Stimulated activated CD4-positive, alpha-beta T cell treated with anti-CD3 and anti-CD28 coated beads, Interleukin-1b, Interleukin-23, amount 100 ng/mL, for 48 hours (primary cell): ENCODE measurements at places on chromosomes 12 and 14.
A peak's percentile ranks its signal among the peaks of the same experiment; 100 is the strongest.

DNA sequence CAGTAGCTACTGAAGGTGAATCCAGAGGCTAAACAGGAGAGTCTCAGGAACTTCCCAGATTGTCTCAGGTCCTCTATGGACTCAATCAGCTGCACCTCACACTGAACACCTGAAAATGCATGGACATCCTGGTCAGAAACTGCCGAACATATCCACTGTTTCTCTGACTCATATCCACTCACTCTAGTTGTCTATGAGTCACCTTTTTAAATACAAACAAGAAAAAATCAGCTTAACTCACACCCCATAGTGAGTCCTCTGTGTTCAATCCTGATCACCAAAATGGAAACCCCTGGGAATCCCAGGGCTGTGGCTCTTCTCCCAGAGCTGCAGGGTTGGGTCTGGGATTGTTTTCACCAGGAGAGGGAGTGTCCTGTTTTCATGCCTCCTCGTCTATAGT, 556.7 kb downstream of the TMEM121 start:
- DNase-seq, result no peak

DNA sequence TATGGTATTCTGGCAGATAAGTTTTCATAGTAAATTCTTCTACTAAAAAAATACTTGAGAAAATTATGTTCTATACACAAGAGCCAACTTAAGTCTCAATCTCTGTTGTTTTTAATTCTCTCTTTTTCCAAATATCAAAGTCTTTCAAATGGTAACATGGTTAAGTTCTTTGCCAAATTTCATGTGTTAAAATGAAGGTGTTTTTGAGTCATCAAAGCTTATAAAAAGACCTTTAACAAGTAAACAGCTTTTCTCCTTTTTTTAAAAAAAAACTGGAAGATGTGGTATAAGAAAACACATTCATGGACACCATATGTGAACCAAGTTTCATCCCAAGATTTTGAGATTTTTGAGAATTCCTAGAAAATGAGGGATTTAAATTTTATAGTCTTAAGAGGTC, 111.3 kb downstream of the FOXG1 start:
- no peak for DNase-seq

- no peak for DNase-seq
These were observed 39.9 kb downstream of the RIN3 start for GRCh38 chr14:92553438-92553837.

GRCh38 chr12:94282675-94283074, 134.3 kb downstream of the PLXNC1 start:
- peak; percentile 13 for DNase-seq

DNA sequence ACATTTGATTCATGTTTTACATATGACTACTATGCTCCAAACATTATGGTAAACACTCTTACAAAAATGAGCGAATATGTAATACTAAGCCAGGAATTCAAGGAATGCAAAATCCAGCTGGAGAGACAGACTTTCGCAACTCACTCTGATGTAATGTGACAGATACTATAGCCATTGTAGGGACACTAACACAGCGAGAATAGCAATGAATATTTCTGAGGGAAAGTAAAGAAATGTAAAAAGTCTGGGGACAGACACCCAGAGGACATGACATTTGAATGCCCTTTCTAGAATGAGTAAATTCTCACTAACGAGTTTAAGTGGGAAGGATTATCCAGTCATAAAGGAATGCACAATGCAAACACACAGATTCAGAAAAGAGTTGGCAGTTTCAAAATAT, 121.9 kb downstream of the PIK3C2G start:
- DNase-seq, result no peak

DNA sequence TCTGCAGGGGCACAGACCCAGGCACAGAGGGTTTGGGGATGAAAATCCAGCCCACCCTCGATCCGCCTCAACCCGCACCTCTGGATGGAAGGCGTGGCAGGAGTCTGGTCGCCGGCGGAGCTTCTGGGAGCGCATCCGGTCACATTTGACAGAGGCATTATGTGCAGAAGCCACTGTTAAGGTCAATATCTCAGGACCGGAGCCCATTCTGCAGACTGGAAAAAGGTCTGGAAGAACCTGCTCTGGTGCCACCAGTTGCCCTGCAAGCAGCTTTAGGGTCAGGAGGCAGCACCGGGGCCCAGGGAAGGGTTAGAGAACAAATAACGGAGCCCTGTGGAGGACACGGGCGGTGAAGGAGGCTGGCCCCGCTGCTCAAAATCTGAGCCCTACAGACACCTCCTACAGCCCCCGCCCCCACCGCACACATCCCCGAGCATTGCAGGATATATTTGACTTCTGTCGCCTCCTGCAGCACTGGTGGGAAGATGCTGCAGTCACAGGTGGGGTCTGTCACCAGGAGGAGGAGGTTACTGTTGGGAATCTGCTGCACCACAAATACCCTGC, 25.1 kb upstream of the LRTM2 start:
- DNase-seq, result no peak

- no peak for DNase-seq
These were observed 173.1 kb downstream of the SLC38A4 start for GRCh38 chr12:46652692-46653091.

DNA sequence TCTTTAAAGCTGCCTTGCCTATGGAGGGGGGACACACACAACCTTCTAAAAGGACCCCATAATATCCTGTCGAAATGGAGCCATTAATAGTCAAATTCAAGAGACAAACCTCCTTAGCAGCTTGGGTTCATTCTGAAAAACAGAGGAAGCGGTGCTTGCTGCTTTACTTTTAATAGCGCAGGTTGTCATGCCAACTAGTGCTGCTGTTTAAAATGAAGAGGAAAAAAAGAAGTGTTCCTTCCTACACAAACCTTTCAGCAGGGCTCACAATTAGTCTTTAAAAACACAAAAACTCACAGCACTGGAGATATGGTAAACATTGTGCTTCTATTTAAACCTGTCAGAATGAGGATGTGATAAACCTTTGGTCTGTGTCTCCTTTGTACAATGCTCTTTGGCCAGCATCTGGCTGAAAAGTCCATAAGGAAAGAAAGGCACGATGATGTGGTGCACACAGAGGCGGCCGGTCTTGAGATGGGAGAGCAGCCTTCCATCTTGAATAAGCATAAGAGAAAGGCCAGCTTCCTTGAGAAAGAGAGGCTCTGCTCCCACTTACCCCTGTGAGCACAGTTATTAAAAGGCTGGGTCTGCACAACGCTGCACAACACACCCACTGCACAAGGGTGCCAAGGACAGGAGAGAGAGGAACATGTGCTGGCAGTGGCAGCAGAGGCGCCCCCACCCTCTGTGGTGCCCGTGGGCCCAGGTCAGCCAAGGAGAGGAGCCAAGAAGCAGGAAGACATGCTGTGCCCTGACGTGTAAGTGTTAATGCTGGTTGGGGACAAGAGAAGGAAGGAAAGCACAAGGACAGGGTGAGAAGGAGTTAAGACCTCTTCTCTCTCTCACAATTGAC, 144.6 kb downstream of the TTC7B start:
- DNase-seq, result no peak

DNA sequence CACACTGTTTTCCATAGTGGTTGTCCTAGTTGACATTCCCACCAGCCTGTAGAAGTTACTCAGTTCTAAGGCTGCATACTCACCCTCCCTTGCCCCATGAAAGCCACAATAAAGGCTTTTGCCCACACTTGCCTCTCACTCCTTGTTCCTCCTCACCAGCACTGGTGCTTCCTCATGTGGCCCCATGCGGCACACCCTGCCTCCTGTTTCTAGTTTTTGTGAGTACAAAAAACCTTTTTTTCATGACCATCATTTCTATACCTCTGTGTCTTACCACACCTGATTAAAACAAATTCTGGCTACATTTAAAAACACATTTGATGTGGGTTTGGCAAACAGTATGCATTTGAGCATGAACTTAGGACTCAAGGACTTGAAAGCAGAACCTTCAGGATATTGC, 40.7 kb upstream of the RIN3 start:
- no peak for DNase-seq

- DNase-seq, result no peak
These were observed 70.6 kb downstream of the RIN3 start for GRCh38 chr14:92584220-92584619.

DNA sequence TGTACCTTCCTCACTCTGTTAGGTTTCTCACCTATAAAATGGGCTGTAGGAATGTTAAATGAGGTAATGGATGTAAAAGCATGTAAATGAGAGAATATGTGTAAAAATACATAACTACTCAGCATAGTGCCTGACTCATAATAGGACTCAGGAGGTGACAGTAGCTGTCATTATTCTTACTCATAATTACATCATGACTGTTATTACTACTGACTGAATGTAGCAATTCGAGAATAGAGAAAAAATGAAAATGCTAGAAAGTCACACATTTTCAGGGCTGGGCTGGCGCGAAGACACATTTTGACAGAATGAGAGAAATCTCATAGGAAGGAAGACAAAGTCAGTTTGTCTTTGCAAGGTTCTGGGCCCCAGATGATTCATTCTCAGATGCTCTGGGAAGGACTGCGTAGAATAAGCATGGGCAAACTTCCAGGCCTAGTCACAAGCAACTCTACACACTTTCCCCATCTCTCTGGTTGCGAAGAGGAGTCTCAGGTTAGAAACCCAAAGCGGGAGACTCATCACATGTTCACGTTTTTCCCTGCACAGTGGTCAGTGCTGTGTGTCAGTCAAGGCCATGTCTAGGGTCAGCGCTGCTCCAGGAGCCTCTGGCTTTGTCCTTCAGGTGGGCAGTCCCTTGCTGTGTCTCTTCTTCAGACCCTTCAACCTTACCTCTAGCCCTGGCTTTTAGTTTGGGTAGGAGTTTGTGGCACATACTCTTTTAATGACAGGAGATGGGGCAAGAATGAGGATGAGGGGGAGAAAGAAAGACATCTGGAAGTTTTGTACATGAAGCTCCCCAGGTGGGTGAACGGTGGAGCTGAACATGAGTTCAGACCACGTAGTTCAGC, 8.4 kb downstream of the GPRC5A start:
- DNase-seq, result peak; percentile 84

DNA sequence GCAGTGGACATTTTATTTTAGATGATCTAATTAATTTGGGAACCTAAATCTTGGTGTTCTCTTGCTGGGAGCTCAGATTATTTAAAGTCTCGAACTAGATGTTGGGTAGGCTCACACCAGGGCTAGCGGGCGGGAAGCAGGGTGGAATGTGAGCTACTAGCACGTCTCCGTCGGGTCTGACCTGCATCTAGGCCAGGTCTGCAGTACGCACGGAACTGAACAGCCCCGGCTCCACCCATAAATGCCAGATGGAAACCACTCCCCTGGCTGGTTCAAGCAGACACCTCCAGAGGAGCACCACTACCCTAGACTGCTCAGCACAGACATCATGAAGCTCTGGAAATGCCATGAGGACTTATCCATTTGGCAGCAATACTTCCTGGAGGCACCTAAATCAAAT, 10.3 kb downstream of the ZNF605 start:
- DNase-seq, result no peak

GRCh38 chr12:122830517-122831214, 4.6 kb upstream of the HIP1R start:
- no peak for DNase-seq

DNA sequence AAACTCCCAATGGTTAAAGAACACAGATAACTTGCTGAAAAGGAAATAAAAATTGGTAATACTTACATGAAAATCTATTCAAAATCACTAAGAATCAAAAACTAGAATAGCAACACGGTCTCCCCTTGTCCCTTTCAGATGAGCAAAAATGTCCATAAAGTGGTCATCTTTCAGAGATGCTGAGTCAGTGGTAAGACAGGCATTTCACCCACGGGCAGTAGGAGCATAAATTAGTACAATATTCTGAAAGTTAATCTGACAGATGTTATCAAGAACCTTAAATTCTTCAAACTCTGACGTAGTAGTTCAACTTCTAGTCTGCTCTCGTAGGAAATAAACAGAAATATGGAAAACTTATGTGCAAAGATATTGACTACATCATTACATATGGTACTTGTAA, 33.1 kb upstream of the GNPNAT1 start:
- no peak for DNase-seq
